Stimulated activated CD4-positive, alpha-beta T cell treated with anti-CD3 and anti-CD28 coated beads, Interleukin-1b, Interleukin-23, amount 100 ng/mL, for 4 hours (primary cell): ENCODE measurements at places on chromosomes 3 and 15.

- DNase-seq, result no peak
Observed at GRCh38 chr15:49320351-49320750, 102.7 kb upstream of the FGF7 start.

DNA sequence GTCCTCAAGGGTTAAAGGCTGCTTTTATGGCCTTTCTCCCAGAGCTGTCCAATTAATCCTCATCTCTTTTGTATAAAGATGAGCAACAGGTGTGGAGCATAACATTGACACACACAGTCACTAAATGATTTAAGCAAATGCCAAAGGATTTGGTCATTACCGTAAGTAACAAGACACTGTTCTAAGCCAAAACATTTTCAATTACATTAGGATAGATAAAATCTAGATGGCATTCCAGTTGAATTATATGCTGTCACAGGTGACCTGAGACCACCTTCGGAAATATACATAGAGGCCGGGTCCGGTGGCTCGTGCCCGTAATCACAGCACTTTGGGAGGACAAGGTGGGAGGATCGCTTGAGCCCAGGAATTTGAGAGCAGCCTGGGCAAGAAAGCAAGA is 105.3 kb upstream of the UBE3A start:
- no peak for DNase-seq

- DNase-seq, result no peak
Observed at GRCh38 chr3:33833408-33834095, 35.1 kb downstream of the PDCD6IP start.

- no peak for DNase-seq
Observed at GRCh38 chr15:62962101-62962995, 80.2 kb upstream of the TPM1 start.

DNA sequence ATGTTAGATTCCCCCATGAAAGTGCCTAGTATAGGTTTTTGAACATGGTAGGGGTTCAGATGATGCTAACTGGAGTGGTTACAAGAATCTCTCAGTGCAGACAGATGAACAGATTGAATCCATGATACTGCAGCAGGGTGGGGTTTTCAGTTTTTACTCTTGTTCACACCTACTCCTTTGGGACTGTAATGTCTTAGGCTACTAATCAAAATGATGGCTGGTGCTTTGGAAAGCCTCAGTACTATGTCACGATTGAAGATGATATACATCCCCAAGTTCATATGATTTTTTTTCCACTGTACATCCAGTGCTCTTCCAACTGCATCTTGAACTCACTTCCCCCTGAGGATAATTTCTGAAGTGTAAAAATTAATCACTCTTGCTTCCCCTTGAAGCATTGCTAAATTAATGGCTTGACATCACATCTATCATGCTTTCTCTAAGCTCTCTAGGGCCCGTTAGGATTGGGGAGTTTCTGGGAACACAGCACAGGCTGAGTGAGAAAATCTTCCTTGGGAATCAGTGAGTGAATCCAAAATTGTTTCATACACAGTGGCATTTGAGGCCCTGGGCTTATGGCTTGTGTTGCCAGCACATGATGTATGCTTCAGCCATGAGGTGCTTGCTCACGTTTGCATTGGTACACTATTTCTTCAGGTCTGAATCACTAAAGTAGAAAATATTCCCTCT is 115.0 kb upstream of the TPRG1 start:
- no peak for DNase-seq

GRCh38 chr3:117499189-117499870 is 789.8 kb downstream of the TUSC7 start:
- DNase-seq, result no peak

- no peak for DNase-seq
Observed at GRCh38 chr15:65376767-65377104, 1.1 kb downstream of the IGDCC3 start.

DNA sequence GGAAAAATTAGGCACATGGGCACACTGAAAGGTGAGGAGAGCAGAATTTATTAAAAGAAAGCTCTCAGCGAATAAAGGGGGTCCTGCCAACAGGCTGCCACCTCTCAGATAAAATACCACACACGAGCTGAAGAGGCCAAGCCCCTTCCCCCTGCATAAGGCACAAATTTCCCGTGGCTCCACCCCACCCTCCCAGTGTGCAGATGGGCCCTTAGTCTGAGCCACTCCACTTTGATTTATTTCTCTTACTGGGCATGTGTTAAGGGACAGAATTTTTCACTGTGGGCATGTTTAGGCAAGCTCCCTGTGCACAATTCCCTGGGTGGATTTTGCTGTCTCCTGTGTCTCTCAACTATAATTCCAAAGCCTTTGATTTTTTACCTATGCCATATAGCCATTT is 409.8 kb downstream of the TBL1XR1 start:
- DNase-seq, result no peak

GRCh38 chr3:112818289-112818688 is 28.4 kb downstream of the CD200R1L start:
- no peak for DNase-seq

- no peak for DNase-seq
Observed at GRCh38 chr3:185807445-185808068, 17.3 kb downstream of the IGF2BP2 start.

DNA sequence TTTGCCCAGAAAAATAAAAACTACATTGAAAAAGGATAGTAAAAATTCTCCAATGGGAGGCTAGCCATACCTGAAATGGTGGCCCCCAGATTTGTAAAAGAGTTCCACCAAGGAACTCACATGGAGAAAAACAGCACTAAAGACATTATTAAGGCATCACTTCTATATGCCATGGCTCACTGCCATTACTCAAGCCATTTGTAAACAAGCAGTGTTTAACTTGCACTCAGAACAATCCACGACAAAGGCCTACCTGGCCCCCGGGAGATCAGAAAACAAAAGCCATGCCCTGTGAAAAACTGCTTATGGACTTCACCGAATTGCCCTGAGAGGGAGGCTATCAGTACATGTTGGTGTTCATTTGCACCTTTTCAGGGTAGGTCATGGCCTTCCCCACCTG is 19.6 kb downstream of the CCR8 start:
- DNase-seq, result no peak

- no peak for DNase-seq
Observed at GRCh38 chr3:159620873-159621272, 367.8 kb upstream of the IL12A start.

- no peak for DNase-seq
Observed at GRCh38 chr3:188904670-188905069, 267.1 kb upstream of the TPRG1 start.

GRCh38 chr15:33693166-33693800 is 275.0 kb upstream of the CHRM5 start:
- no peak for DNase-seq

DNA sequence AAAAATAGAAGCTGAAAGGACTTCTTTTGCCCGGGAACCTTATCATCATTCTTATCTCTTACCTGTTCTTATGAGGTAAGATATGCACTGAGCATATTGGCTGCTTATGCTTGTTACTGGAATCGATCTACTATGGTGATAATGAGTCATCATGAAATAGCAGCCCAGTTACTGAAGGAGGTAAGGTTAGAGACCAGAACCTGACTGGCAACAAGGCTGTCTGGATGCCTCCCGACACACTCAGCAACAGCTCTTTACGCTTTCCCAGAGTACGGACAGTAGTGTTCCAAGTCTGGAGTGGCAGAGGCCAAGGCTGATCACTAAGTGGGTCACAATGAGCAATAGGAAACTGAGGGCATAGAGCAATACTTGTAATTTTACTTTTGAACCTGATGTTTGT is 314.1 kb downstream of the NLGN1 start:
- DNase-seq, result no peak

- DNase-seq, result no peak
Observed at GRCh38 chr3:72165317-72165716, 380.4 kb upstream of the PROK2 start.

DNA sequence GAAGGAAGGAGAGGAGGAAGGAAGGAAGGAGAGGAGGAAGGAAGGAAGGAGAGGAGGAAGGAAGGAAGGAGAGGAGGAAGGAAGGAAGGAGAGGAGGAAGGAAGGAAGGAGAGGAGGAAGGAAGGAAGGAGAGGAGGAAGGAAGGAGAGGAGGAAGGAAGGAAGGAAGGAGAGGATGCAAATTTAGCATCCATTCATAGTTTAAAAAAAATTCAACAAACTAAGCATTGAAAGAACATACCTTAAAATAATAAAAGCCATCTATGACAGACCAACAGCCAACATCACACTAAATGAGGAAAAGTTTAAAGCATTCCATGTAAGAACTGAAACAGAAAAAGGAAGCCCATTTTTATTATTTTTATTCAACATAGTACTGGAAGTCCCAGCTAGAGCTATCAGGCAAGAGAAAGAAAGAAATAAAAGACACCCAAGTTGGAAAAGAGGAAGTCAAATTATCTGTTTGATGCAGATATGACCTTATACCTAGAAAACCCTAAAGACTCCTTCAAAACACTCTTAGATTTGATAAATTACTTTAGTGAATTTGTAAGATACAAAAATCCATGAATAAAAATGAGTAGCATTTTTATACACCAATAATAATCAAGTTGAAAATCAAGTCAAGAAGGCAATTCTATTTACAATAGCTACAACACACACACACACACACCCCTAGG is 52.2 kb upstream of the FXR1 start:
- no peak for DNase-seq

DNA sequence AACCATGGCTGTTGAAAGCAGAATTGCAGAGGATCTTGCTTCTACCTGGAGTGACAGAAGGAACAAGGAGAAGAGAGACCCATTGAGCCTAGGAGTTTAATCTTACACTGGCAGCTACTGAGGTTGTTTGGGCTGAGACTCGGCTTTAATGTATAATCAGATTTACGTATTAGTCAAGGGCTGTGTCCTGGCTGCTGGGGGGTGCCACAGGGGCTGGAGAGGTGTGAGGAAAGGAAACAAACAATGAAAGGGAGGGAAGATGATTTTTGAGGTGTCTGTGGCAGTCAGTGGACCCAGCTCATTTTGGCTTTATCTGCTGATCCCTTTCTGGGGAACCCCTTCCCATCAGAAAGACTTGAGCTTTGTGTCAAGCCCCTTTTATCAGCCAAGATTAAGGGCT is 95.7 kb downstream of the PRICKLE2 start:
- DNase-seq, result no peak
